ENCODE measurements at places on chromosomes 6 and 20. TPM values are rescaled to one million over a fixed set of nuclear protein-coding genes. Genes with fewer than 3 reads are reported as not detected.

DNA sequence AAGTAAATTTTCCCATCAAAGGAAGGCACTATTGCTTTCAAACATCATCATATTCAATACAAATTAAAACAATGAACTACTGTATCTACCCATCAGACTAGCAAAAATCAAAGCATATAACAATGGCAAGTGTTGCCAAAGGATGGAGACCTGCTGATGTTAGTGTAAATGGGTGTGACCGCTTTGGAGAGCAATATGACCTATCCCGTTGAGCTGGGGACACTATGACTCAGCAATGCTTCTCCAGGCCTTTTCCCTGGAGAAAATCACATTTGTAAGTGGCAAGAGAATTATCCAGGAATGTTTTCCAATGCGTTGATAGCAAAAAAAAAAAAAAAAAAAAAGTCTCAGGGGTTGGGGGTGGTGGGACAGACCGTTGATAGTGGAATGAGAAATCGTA, 46.1 kb downstream of the PHACTR3 start:
- H3K4me1 ChIP-seq: no peaks in the 10 kb centered on the region
- H3K27me3 ChIP-seq: no peaks in the 10 kb centered on the region
- no peak overlapping the region for H3K4me3 ChIP-seq
- DNase-seq: no peak
- no peaks in the 10 kb centered on the region for H3K36me3 ChIP-seq

DNA sequence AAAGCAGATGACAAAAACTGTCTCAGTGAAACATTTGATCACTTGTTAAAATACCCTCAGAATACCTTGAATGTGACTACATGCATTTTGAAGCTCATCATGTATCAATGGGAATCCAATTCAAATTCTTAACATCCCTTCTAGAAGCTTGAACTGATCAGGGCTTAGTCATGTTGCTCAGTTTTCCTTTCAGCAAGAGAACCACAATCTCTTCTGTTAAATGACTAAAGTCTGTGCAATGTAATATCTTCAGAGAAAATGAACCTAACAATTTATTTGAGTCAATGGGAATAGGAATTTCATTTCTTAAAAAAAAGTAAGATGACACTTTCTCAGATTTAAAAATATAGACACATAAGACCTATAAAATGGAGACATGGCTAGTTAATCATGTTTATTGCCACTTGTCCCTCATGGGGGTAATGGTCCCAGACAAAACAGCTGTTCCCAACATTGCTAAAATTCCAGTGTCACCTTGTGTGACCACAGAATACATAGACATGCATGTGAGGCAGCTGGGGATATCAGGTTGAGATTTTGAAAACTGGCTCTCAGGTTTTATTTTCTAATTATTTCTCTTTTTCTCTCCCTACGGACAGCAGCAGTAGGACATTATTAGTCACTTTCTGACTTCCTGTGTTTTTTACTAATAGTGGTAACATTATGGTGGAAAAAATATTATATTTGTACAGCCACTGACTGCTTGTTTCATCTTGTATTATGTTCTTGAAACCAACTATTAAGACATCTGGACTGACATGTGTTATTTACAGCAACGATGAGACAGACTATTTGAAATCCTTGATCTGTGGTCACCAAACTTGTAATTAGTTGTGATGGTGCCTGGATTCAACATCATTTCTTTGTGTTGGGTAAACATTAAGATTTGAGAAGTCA, 192.5 kb downstream of the COL9A1 start:
- no peak overlapping the region for H3K27ac ChIP-seq
- H3K36me3 ChIP-seq: no peaks in the 10 kb centered on the region
- H3K27me3 ChIP-seq: no peaks in the 10 kb centered on the region
- no peak for DNase-seq
- no peak overlapping the region for H3K4me3 ChIP-seq

The LAMP5 gene
- not detected for total RNA-seq

The NKAIN4 gene
- total RNA-seq: not detected

The PERP gene
- 61.6 TPM for total RNA-seq

Data from right lobe of liver (tissue), 6 donors.